ENCODE measurements at places on chromosomes 12 and 14.
A peak's percentile ranks its signal among the peaks of the same experiment; 100 is the strongest.

- no peak for DNase-seq
Observed at GRCh38 chr12:69685810-69686209, 13.3 kb downstream of the BEST3 start.

- DNase-seq, result no peak
Observed at GRCh38 chr12:103975368-103975767, 9.7 kb downstream of the TDG start.

DNA sequence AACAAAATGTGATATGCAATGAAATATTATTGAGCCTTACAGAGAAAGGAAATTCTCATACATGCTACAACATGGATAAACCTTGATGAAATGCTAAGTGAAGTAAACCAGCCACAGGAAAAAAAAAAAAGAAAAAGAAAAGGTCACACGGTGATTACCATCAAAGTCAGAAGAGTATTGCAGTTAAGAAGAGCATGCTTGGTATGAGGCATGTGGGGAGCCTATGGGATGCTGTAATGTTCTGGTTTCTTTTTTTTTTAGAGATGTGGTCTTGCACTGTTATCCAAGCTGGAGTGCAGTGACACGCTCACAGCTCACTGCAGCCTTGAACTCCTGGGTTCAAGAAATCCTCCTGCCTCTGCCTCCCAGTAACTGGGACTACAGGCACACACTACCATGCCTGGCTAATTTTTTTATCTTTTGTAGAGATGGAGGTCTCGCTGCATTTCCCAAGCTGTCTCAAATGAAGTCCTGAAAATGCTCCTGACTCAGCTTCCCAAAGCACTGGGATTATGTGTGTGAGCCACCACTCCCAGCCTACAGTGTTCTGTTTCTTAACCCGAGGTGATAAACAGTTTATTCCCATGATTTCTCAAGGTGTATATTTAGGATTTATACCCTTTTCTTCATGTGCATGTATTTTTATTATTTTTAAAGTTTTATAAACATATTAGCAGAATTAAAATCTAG is 96.2 kb downstream of the SEC23A start:
- no peak for DNase-seq

DNA sequence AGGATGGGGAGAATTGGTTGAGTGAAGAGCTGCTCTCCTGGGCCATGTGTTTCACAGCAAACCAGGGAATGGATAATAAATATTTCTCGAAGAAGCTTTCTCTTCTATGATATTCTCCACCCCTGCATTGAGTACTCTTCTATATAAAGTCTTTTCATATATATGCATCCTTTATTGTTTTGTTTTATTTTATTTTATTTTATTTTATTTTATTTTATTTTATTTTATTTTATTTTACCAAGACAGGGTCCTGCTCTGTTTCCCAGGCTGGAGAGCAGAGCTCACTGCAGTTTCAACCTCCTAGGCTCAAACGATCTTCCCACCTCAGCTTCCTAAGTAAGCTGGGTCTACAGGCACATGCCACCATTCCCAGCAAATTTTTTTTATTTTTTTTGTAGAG is 85.8 kb downstream of the SCN8A start:
- no peak for DNase-seq

DNA sequence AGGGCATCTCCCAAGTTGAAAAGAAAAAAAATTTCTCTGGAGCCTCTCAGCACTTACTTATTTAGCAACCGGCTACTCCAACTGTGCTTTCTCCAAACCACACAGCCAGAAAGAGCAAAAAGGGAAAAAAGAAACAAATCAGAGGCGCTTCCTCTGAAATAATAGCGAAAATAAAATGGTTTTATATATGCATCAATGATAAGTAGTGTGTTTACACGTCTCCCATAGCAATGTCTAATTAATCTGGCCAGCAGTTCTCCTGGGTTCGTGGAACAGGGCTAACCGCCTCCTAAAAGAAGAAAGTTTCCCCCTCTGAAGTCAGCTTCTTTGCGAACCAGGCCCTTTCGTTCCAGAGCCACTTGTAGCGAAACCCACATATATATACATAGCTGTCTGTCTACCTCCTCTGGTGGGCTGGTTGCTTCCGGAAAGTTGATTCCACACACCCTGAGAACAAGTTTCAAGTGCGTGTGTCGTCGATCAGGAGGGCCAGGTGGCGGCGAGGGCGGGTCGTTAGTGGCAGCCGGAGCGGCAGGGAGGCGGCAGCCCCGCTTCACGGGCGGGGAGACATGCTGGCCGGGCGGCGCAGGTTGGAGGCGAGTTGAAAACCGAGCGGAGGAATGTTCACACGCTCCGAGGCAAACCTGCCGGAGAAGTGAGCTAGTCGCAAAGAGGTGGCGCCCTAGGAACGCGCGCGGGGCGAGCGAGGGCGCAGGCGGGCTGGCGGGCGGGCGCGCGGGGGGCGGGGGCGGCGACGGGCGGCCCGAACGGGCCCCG is 2.7 kb downstream of the PTHLH start:
- DNase-seq, result peak; percentile 24

GRCh38 chr12:62582065-62582366 is 115.4 kb downstream of the MON2 start:
- no peak for DNase-seq

GRCh38 chr12:76495556-76495955 is 64.0 kb downstream of the OSBPL8 start:
- DNase-seq, result no peak

- no peak for DNase-seq
Observed at GRCh38 chr12:45273717-45274271, 57.9 kb downstream of the ANO6 start.
